HFFc6 (cell line): ENCODE measurements at places on chromosomes 13 and 19. TPM values are rescaled to one million over a fixed set of nuclear protein-coding genes. Genes with fewer than 3 reads are reported as not detected.

GARIN5A gene
- 0.28 to 0.74 TPM (median 0.30 TPM) in 3 replicates for total RNA-seq

DNA sequence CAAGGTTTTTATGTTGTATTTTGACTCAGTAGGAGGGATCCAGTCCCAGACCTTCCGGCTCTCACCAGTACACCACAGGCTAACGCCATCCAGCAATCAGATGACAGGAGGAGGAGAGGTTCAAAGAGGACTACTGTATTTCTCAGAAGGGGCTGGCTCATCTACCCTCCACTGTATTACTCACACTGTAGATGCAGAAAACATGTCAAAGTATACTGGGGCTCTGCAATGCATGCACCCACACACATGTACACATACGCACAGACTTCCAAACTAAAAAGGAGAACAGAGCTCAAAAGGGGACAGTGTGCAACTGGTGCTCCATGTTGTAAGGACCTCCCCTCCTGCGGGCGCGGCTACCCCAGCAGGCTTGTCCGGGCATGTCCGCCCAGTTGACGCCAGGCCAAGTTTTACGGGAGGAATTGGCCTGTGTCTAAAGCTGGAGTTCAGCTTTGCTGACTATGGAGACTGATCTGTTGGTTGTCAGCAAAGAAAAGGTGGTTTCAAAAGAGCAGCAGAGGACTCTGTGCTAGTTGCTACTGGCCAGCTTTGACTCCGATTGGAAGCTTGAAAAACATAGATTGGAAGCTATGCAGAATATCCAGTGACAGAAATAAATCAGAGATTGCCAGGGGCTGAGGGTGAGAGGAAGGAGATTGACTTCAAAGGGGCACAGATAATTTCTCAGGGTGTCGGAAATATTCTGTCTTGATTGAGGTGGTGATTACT is 314.2 kb downstream of the DLEU7 start:
- DNase-seq: no peak

PRODH2 gene
- total RNA-seq: not detected in 3 replicates

ZNF471 gene
- 1.7 to 2.0 TPM (median 1.9 TPM) in 3 replicates for total RNA-seq

DNA sequence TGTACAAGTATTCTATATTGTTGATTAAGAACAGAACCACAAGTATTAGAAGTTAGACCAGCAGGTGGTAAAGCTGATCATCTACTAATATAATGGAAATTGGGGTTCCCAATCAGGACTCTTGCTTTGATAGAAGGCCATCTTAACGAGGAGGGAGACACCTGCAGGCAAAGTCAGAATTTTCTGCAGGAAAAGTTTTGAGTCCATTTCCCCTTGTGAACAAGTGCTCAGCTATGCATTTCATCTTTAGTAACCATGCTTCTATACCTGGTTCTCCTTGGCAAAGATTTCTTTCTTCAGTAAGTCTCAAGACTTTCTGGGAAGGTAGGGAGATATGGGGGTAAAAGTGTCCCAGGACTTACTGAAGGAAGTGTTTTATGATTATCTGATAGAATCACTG is 36.1 kb upstream of the USPL1 start:
- no peak for DNase-seq

MBNL2 gene
- 90.0 to 129 TPM (median 93.4 TPM) in 3 replicates for total RNA-seq

GRCh38 chr13:46295491-46296114 is 83.9 kb downstream of the LRRC63 start:
- DNase-seq: peak; percentile 11

GRCh38 chr13:90995614-90996013 is 351.9 kb upstream of the MIR17HG start:
- no peak for DNase-seq

PRR22 gene
- 1.1 to 1.6 TPM (median 1.6 TPM) in 3 replicates for total RNA-seq

- DNase-seq: peak; percentile 77
Observed at GRCh38 chr13:28322256-28322905, 172.5 kb downstream of the FLT1 start.

DNA sequence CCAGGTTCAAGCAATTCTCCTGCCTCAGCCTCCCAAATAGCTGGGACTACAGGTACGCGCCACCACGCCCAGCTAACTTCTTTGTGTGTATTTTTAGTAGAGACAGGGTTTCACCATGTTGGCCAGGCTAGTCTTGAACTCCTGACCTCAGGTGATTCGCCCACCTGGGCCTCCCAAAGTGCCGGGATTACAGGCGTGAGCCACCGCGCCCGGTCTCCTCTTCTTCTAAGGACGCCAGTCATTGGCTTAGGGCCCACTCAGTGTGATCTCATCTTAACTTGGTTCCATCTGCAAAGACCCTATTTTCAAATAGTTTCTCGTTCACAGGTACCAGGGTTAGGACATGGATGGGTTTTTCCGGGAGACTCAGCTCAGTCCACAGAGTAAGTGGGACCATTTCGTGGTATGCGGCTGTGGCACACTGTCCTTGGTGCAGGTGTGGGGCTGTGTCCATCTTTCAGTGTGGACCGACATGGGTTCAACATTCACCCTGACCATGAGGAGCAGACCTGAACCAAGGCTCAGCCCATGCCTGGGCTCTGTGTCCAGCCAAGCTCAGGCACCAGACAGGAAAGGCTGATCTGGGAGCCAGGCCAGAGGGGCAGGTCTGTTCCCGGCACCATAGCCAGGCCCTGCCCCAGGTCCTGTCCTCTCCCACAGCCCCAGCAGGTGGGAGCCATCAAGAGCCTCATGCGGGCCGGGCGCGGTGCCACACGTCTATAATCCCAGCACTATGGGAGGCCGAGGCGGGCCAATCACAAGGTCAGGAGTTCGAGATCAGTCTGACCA is 2.8 kb upstream of the MKNK2 start:
- DNase-seq: no peak

DNA sequence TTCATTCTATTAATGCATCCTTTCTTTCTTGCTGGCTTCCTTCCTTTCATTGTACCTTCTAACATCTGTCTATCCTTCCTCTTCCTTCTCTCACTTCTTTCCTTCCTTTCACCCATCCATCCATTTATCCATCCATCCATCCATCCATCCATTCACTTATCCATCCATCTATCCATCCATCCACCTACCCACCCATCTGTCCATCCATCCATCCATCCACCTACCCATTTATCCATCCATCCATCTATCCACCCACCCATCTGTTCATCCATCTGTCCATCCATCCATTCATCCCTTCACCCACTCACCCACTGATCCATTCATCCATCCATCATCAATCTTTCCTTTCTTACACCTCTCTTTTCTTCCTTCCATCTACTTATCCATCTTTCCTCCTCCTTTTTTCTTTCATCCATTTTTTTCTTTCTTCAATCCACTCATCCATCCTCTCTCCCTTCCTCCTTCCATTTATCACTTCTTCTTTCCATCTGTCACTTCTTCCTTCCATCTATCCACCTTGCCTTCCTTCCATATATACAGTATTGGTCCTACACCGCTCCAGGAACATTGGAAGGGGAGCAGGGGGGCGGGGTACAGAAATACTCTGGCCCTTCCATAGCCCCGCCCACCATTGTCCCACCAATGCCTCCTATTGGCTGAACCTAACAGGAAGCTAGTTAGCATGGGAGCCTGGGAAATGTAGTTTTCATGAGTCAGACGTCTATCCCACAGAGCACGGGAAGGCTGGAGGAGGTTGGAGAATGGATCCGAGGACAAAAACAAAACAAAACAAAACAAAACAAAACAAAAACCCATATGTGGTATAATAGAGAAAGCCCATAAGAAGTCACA is 45.9 kb downstream of the MBD3L1 start:
- no peak for DNase-seq

GRCh38 chr19:45187421-45188100 is 9.0 kb downstream of the BLOC1S3 start:
- no peak for DNase-seq

SLAIN1 gene
- total RNA-seq: not detected in 3 replicates

- DNase-seq: no peak
Observed at GRCh38 chr13:49258089-49258796, 10.5 kb downstream of the CDADC1 start.

DNA sequence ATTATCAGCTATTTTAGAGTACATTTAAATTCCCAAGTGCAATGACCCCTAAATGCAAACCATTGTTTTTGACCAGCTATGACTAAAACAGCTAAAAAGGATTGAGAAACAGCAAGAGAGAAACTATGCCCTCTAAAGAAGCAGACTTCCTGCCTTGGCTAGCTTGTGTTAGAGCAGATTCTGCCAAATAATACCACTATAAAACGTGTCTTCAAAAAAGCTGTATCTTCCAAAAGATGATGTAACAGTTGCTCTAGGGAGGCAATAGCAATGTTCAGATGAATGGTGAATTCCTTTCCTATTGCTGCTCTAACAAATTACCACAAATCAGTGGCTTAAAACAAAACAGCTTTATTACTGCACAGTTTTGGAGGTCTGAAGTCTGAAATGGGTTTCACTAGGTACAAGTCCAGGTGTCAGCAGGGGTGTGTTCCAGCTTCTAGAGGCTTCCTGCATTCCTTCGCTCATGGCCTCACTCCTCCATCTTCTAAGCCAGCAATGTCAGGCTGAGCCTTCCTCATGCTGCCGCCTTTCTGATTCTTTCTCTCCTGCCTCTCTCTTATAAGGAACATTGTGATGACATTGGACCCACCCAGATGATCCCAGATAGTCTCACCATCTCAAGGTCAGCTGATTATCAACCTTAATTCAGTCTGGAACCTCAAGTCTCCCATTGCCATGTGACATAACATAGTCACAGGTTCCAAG is 84.5 kb downstream of the LRRC63 start:
- peak; percentile 94 for DNase-seq

DNA sequence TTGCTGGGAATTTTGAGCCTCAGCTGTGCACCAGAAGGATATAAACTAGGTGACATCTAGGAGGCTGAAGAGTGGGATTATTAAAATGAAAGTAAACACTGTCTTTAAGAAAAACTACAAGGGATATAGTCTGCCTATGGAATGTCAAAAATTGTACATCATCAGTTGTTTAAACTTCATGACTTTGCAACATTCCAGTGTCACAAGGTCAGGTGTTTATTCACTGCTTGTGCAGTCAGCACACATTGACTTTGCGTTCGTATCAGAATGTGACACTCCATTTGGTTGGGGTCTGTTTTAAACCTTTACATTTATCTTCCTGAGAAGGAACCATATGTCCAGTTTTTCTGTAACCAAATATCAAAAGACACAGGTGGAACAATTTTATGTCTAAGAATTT is 85.6 kb downstream of the KL start:
- DNase-seq: no peak

- no peak for DNase-seq
Observed at GRCh38 chr13:33353210-33353609, 67.7 kb upstream of the STARD13 start.

DNA sequence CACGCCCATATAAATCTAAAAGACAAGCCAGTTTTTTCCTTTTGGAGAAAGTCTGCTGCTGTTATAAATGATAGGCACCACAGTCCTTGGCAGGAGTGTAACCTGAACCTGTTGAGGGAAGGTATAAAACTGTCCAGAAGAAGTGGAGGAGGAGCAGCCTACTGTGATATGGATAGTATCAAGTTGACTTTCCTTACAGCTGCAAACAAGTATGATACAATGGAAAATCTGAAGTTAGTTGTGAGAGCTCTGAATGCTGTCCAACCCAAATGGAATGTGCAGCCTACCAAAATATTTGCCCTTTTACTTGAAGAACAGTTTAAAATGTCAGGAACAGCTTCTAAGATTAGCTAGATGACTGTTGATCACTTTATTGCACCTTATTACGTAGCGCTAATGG is 399.6 kb downstream of the FGF14 start:
- DNase-seq: no peak

- DNase-seq: no peak
Observed at GRCh38 chr19:31125071-31125470, 224.2 kb downstream of the TSHZ3 start.

- DNase-seq: no peak
Observed at GRCh38 chr19:48921721-48922500, 11.6 kb upstream of the DHDH start.

GRCh38 chr13:51520524-51520923 is 63.7 kb upstream of the WDFY2 start:
- DNase-seq: peak; percentile 47

- DNase-seq: no peak
Observed at GRCh38 chr13:89568276-89568675, 1779.2 kb upstream of the MIR17HG start.

ZSCAN4 gene
- not detected in 2 replicates for total RNA-seq

- DNase-seq: no peak
Observed at GRCh38 chr13:21075379-21076249, 14.2 kb upstream of the LATS2 start.

GRCh38 chr13:33244907-33245287 is 40.7 kb downstream of the STARD13 start:
- DNase-seq: no peak

URAD gene
- total RNA-seq: not detected in 2 replicates

DNA sequence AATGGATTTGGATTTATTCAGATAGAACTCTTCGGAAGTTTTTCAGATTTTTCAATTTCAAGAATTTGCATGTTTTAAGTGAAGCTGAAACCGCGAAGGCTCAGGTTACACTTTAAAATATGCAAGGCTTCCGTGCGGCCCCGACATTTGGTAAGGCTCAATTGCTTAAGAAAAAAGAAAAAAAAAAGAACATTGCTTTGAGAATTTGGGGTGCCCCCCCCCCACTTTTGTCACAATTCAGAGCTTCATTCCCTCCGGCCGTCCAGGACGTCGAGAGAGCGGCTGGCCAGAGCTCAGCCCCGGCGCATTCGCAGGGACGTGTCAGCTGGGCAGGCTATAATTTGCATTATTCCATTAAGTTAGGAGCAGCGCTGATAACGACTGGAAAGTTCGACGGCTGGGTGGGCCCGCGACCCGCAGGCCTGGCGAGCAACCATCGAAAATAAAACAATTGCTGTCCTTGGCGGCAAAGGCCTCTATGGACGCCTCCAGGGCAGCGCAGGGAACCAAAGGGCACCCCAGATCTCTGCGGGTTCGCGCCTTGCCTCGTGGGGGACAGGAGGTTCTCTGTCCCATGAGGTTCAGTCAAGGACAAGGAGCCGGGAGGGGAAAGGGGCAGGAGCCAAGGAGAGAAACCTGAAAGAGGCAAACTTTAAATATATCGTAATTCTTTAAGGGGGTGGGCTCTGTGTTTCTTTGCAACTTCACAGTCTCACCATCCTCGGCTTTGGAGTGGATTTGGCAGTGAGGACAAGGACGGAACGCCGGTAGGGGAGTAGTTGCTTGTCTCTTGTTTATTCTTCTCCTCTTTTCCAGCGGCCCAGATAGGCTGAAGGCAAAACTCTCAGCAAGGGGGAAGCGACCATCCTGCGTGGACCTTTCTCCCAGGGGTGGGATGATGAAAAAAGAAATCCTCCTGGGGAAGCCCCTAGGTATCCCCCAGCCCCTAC is 7.0 kb downstream of the SOX21 start:
- no peak for DNase-seq

- no peak for DNase-seq
Observed at GRCh38 chr19:11264452-11265176, 2.3 kb upstream of the DOCK6 start.
